Right lobe of liver (tissue), 6 donors: ENCODE measurements at places on chromosomes 2 and 18. TPM values are rescaled to one million over a fixed set of nuclear protein-coding genes. Genes with fewer than 3 reads are reported as not detected.

DNA sequence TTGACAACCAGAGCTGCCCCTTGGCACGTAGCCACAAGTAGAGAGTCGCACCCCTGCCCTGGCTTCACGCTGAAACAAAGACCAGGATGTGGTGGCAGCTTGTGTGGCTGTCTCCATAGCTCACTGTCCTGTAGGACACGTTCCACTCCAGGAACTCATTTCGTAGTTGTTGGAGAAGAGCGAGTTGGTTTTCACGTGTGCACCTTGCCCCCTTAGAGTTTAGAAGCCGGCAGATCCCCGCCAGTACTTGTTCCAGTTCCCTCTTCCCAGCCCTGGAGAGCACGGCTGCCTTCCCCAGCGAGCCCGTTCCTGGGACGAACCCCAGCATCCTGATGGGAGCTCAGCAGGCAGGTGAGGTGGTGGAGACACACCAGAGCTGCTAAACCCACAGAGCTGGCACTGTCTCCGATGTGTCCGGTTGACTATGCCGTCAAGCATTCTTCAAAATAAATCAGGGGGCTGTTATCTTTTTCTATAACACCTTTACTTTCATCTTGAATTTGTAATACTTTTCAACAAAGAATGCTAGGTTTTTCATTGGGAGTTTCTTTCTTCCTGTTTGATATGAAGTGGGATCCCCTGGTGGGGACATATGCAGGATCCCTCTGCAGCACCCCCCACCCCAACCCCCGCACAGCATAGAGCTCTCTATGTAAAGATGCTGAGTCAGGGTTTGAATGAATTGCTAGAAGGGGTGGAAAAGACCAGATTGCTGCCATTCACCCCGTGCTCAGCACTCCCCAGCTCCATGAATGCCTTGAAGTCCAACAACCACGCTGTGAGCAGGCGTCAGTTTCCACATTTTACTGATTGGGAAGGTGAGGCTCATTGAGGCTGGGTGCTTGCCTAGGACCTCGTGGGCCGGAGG, 44.5 kb downstream of the GREB1 start:
- no peak for DNase-seq

DNA sequence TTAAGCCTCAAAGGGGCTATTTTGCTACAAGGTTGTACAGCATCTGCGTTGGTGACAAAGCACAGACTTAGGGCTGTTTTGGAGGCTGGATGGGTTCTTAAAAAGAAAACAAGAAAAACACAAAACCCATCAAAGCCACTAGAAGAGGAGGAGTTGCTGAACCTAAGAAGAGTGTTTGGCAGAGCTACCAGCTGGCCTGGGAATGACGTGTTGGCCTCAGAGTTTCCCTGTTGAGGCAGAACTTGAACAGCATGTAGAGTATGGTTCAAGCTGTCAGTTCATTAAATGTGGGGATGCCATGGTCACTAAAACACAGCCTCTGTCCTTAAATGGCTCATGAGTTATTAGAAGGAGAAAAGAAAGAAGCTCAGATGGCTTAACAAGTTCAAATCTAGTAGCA, 162.5 kb downstream of the TTC32 start:
- no peak for DNase-seq

- DNase-seq = no peak
Measured at GRCh38 chr2:71804281-71804751, 343.3 kb downstream of the CYP26B1 start.

DNA sequence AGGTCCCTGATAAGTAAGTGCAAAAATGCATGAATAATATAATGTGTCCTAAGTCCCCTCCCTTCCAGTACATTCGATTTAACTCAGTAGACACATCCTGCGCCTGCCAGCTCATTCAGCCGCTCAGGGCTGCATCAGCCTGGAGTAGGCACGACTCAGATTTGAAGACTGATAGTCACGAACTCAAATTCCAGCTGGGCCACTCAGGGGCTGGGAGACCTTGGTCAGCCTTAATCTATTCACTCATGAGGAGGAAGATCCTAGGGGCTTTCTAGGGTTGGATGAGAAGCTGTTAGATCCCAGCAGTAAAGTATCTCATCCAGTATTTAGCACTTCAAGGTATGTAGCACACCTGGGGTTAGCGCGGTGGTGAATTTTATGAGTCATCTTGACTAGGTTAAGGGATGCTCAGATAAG, 98.9 kb upstream of the ODC1 start:
- no peak for DNase-seq

GRCh38 chr2:40556293-40556692, 104.4 kb upstream of the SLC8A1 start:
- DNase-seq = no peak

- DNase-seq = no peak
Measured at GRCh38 chr2:86383844-86384243, 46.4 kb upstream of the REEP1 start.

- DNase-seq = no peak
Measured at GRCh38 chr18:36706134-36706881, 122.5 kb downstream of the TPGS2 start.

DNA sequence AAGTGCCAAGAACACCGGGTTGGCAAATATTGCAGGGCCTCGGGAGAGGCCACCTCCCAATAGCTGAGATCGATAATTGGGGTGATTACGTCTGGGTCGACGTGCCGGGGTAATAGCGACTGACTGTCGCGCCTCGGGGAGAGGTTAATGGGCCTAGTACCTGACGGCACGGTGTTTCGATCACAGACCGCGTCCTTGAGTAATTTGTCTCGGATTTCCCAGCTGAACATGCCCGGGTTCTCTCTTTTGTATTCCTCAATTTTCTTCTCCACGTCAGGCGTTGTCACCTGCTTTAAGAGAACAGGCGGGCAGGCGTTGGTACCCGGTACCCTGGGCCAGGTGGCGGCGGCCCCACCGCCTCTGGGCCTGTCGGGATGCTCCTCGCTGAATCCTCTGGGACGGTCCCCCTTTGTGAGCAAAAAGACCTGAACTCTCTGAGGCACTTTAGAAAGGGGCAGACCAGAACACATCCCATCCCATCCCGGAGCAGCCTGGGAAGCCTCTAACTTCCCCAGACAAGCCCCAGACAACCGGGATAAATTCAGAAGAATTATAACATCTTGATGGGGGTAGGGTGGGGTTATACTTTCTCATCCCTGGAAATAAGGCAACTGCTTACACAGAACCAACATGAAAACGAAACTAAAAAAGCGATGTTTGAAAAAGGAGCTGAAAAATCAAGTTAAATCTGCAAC, 3.3 kb downstream of the PAX3 start:
- DNase-seq = no peak

DNA sequence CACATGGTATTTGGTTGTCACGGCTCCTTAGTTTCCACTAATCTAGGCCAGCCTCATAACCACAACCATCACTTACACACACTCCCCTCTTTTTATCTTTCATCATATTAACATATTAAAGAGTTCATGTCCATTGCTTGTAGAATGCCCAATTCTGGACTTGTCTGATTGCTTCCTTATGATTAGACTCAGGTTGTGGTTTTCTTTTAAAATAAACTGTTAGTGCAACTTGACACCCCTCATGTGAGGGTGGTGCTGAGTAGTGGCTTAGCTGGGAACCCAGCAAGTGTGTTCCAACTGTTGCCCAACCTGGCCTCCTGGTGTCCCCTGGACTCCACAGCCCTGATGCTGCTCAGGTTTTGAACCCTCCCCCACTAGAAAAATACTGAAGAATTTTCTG, 20.1 kb upstream of the CD207 start:
- DNase-seq = no peak

DNA sequence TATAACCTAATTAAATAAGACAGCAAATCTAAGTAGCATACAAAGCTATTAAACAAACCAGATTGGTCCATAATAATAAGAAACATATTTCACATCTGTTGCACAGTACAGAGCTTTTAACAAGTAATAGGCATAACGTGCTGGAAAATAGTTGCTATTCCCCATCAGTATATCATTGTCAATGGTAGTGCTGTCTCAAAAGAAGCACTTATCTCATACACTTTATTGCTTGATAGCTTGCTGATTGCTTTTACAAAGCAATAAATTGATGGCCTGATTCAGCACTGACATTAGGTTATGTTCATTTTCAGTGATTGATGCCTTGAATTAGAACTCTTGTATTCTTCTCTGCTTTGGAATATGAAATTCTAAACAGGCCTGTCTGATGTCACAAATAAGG, 641.7 kb downstream of the CBLN2 start:
- no peak for DNase-seq

DNA sequence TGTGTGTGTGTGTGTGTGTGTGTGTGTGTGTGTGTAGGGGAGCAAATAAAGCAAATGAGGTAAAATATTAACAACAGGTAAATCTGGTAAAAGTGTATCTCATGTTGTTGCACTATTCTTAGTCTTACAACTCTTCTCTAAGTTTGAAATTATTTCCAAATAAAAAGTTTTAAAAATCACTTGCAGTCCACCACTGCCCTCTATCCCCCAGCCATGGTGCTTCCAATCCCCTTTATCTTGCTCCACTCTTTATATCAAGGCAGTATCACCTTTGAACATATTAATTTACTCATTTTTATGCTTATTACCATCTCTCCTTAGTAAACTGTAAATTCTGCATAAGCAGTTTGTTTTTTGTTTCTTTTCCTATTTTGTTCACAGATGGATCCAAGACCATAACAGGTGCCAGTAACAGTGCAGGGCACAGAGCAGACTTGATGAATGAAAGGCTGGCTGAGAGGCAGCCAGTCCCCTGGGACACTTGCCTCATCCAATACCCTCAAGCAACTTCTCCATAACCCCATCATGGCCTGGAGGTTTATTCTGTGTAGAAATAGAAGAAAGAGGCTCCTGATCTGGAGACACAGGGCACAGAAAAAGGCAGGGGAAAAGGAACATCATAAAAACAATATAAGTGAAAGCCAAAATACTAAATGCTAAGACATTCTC, 67.6 kb downstream of the LDAH start:
- no peak for DNase-seq

DNA sequence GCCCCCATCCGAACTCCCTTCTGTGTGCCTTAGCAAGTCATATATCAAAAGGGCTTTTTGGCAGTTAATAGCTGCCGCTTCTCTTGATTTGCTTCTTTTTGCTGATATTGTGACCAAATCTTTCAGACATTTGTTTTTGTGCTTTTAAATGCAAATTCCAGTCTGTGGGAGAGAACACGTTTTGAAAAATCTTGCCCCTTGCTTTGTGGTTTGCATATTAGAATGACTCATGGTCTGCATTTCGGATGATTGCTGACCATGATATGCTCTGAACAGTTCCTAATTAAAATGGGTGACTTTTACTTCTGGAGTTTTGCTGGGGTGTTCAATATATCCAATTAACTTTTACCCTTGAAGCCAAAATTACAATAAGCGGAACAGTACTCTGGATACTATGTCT, 58.2 kb upstream of the ST6GAL2 start:
- DNase-seq = no peak

DNA sequence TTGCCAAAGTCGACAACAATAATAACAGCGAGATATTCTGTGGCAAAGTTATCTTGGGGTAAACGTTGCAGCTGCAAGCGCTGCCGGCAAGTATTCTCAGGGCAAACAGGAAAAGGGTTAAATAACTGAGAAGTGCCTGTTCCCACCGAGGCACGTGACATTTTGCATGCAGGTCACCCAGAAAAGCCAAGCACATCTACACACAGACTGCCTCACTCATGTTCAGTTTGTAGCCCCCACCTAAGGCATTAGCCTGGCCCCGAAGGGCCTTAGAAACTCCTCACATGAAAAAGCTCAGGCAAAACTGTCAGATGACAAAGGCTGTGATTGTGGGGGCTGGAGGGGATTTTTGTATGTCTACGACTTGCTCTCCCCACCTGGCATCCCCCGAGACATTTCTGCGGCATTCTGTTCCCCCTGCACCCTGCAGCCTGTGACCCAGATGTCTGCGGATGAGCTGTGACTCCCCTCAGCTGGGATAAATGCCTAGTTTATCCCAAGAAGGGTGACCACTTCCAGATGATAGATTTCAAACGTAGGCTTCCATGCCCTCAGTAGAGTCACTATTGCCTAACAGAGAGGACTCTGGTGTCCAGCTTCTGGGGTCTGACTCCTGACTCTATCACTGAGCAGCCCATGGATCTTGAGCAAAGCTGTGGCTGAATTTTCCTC, 215.2 kb upstream of the SIX2 start:
- no peak for DNase-seq

DNA sequence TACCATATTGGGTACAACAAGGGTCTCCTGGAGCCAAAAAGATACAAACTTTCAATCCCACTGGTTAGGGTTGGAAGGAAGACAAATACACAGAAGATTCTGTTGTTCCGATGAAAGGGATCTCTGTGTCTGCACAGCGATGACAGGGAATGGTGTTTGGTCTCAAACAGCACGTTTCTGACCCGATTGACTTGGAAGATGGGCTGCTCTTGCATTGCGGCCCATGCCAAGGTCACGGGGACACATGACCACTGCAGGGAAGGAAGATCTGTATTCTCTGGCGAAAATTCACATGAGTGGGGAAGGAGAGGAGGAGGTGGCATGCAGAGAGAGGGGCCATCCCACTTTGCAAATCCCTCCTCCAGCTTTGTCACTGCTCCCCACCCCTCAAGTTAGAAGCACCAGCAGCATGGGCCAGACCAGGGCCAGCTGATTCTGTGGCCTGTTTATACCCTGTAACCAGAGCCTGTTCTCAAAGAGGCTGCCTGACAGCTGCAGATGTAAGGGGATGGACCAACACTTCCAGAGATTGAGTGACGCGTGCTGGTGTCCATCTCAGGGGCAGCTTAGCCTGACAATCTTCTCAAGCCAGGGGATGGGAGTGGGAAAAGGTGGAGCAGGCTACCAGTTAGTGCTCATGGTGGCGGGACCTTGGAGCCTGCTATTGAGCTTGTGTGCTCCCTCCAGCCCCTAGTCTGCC, 57.2 kb downstream of the TNP1 start:
- no peak for DNase-seq

DNA sequence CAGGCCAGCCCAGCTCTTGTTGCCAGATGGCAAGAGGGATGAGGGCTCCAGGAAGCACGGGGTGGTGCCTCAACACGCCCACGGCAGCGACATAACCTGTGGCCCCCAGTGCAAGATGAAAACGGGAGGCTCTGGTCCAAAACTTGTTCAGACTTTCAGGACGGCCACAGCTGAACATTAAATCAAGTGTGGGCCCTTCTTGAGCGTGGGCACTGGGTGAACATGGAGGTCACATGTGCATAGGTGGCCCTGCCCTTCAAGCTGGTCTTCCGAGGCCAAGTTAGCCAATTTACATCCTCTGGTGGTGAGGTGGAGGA, 77.5 kb downstream of the NDUFA10 start:
- DNase-seq = no peak

DNA sequence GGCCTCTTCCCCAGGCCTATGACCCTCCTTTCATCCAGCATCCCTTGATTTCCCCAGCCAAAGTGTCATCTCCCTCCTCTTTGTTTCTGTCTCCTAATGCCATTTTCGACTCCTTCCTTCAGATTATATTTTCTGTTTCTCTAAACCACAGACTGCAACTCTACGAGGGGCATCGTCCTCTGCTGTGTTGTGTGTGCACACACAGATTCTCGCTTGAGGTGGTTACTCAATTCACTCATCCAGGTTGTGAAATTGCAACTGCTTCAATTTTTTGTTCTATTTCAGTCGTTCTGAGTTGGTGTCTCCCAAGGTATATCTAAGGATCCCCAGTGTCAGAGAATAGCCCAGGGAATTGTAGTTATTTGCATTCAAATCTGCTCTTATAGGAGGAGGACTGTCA, 113.5 kb upstream of the NDUFV2 start:
- peak; percentile 51 for DNase-seq

The IL36A gene
- not detected for total RNA-seq

The TSPYL6 gene
- not detected for total RNA-seq

The UPP2 gene
- 2.2 TPM for total RNA-seq

The PLEKHM3 gene
- total RNA-seq = 8.4 TPM

The FAM210A gene
- 9.3 TPM for total RNA-seq

The QPCT gene
- total RNA-seq = 0.90 TPM

The PRSS56 gene
- not detected for total RNA-seq
